T-cell (primary cell): ENCODE measurements at places on chromosomes 7 and 10. TPM values are rescaled to one million over a fixed set of nuclear protein-coding genes. Genes with fewer than 3 reads are reported as not detected.
A peak's percentile ranks its signal among the peaks of the same experiment; 100 is the strongest.

GRCh38 chr7:30887464-30887872 lies 24.2 kb upstream of the AQP1 start:
- no peak for DNase-seq

- DNase-seq: no peak
Observed at GRCh38 chr10:88181902-88182600, 318.6 kb downstream of the PTEN start.

DNA sequence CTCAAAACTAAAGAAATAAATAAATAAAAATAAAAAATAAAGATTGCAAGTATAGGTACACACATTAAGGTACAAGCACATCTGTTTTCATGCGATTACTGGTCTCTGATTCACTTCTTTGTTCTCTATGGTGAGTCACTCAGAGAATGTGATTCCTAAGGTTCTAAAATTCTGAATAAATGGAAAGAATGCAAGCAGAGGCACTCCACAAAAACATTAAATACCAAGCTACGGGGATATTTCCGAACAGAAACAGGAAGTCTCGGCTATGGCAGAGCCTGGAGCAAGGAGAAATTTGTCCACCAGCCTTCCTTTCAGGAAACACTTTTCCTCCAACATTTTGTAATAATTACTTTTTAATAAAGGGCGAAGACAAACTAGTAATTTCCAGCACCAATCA lies 1.4 kb downstream of the VOPP1 start:
- DNase-seq: no peak

- no peak for DNase-seq
Observed at GRCh38 chr7:36506130-36506798, 116.6 kb downstream of the ANLN start.

GRCh38 chr10:85224366-85224940 lies 896.1 kb downstream of the CCSER2 start:
- no peak for DNase-seq

GRCh38 chr10:16799621-16800020 lies 17.6 kb downstream of the RSU1 start:
- no peak for DNase-seq

DNA sequence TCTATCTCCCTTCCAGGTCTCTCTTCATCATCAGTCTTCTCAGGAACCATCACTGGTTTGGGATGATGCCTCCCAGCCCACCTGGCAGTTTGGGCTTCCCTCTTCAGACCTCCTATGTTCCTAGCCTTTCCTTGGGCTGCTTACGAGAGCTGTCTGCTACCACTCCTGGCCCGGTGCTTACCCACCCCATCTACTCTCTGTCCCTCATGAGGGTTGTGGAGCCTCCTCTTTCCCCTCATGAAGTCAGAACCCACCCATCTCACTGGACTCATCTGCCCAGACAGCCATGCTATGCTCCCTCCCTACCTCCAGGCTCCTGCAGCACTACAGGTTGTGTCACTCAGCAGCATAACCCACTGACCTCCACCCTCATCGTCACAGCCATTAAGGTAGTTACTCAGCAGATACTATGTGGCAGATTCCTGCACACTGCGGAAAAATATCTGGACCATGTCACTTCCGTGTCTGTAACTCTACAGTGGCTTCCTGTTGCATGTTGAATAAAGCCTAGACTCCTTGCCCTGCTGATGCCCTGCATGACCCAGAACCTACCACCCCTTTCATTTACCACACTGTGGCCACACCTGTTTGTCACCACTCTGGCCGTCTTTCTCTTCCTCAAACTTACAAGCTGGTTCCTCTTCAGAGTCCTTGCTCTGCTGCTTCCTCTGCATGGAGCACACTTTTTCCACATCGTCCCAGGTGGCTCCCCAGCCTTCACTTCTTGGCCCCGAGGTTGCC lies 2.0 kb downstream of the DBNL start:
- DNase-seq: no peak

- no peak for DNase-seq
Observed at GRCh38 chr7:129886167-129886817, 66.5 kb downstream of the UBE2H start.

DNA sequence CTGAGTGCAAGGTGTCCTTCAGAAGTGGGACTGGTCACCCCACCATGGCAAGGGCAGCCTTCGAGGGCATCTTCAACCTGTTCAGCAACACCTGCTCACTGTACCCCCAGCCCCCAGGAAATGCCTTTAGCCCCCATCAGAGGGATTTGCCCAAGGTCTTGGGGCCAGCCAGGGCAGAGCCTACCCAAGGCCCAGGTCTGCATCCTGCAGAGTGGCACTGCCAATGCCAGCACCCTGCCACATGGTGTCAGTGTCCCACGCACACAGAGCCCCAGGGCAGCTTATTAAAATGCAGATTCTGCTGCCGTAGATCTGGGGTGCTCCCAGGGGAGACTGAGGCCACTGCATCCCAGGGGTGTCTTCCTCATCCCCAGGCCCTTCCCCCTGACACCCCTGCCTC lies 106.2 kb upstream of the KCTD7 start:
- no peak for DNase-seq

DNA sequence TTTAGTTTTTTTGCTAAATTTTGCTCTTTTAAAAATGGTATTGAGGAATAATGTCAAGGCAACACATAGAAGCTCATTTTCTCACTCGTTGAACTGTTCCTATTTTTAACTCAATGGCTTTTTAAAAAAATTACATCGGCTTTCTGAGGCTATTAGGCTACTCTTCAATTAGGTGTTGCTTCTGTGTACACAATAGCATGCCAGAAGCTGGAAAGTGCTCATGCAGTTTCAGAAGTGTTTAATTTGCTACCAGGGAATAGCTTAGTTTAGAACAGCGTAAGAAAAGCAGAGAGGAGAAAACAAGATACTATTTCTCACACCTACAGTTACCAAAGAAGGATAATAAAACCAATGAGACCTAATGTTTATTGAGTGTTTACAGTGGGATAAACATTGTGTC lies 157.4 kb downstream of the NXPH1 start:
- no peak for DNase-seq

- no peak for DNase-seq
Observed at GRCh38 chr10:102311025-102311420, 65.7 kb downstream of the GBF1 start.

DNA sequence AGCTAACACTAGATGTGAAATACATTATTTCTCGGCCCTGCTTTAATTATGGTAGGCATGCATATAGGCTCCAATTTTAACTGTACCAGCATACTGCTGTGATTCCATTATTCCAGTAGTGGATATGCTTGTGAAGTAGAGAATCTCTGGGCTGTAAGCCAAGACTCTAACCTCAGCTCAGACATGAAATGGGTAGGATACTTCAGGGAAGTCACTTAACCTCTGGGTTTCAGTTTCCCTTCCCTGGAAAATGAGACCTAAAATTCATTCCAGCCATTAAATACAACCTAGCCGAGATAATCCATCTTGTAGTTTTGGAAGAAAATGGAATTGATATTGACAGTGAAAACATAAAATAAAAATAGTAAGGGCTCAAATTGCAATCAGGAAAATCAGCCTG lies 59.6 kb upstream of the TRIL start:
- no peak for DNase-seq

- DNase-seq: no peak
Observed at GRCh38 chr7:457814-458510, 61.7 kb downstream of the PDGFA start.

DNA sequence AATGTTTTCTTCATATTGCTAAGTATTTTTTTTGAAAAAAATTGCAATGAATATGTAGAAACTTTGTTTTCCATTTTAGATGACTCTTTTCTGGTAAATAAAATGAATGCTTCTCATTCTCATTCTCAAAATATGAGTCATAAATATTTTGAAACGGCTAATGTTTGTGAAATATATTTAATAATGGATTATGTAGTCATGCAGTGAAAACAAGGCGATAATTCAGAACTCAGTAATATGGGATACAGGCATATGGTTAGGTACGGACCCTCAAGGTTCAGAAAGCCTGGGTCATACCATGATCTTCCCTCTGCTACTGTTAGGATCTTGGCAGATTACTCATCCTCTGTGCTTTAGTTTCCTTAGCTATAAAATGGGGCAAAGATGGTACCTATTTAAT lies 46.2 kb upstream of the SLC39A12 start:
- DNase-seq: no peak

DNA sequence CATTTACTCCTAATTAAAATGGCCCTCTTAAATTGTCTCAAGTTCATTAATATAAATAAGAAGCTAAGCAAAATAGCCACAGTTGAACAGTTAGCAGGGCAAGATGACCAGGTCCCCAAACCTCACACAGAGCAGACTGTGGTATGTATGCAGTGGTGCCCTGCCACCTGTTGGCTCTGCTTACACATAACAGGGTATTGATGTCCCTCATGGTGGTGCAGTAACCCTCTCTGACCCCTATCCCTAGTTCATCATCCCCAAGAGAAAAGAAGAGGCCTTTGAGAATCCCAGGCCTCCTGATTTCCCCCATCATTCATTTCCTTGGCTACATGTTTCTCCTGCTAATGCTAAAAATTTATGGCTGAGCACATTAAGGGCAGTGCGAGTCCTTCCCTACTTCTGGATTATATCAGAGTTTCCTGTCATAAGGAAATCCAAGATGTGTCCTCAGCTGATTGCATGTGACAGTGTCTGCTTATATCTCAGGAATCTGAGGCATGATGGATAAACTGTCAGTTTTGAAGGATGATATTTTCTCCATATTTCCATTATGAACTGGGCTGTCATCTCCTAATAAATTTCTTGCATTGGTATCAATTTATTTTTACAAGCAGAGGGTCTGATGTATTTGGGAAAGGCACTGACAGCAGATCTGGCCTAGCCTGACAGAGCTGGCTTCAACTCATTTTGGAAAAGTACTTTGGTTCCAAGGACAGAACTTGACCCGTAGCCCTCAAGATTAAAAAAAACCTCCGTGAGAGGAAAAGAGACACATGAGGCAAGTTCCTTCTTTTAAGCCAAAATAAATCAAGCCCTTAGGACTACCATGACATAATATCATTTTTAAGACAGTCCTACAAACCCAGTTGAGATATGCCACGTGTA lies 880.6 kb downstream of the LRMDA start:
- no peak for DNase-seq

GRCh38 chr10:129790715-129791446 lies 173.2 kb downstream of the EBF3 start:
- no peak for DNase-seq

DNA sequence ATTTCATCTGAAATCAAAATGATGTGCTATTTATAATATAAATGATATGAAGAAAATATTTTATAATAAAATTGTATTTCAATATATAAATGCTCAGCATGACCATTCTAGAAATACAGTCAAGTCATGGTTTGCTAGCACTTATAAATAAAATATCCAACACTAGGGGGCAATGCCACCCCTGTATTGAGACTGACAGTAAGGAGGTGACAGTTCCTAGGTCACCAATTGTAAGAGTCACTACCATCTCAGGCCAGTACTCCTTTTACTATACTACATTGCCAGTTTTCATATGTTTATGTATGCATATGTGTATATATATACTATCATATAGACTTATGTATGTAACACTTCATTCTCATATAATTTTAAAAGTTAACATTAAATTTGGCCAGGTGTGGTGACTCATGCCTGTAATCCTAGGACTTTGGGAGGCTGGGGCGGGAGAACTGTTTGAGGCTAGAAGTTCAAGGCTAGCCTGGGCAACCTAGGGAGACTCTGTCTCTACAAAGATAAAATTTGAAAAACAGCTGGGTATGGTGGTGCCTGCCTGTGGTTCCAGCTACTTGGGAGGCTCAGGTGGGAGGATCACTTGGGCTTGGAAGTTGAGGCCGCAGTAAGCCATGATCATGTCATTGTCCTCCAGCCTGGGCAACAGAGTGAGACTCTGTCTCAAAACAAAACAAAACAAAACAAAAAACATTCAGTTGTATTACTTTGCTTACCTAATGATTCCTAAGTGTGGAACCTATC lies 2.4 kb upstream of the CNOT4 start:
- peak; percentile 22 for DNase-seq

DNA sequence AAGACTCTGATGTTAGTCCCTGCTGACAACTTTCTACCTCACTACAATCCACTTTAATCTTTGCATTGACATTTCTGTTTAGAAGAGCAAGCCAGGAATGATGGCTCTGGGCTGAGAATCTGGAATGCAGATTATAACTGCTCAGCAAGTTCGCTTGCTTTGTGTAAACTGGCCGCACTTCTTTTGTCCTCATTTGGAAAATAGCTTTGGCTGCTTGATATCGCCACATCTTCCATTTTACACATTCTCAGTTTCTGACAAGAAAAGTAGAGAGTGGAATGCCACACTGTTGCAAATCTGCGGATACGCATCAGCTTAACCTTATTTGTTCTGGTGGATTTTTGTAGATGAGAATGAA lies 429.8 kb downstream of the KCNMA1 start:
- DNase-seq: no peak

GRCh38 chr10:132176623-132177500 lies 9.9 kb upstream of the DPYSL4 start:
- no peak for DNase-seq

- no peak for DNase-seq
Observed at GRCh38 chr7:70178787-70179186, 580.5 kb downstream of the AUTS2 start.

GRCh38 chr7:17523813-17524739 lies 225.6 kb downstream of the AHR start:
- no peak for DNase-seq

GRCh38 chr7:147638566-147638965 lies 952.0 kb upstream of the C7orf33 start:
- DNase-seq: no peak

GRCh38 chr7:143380646-143381426 lies at the start of gene ZYX:
TSS of gene ZYX (plus strand) at chr7:143381345. CDS start at chr7:143381572, 227 bp downstream.
- DNase-seq: peak; percentile 77

DNA sequence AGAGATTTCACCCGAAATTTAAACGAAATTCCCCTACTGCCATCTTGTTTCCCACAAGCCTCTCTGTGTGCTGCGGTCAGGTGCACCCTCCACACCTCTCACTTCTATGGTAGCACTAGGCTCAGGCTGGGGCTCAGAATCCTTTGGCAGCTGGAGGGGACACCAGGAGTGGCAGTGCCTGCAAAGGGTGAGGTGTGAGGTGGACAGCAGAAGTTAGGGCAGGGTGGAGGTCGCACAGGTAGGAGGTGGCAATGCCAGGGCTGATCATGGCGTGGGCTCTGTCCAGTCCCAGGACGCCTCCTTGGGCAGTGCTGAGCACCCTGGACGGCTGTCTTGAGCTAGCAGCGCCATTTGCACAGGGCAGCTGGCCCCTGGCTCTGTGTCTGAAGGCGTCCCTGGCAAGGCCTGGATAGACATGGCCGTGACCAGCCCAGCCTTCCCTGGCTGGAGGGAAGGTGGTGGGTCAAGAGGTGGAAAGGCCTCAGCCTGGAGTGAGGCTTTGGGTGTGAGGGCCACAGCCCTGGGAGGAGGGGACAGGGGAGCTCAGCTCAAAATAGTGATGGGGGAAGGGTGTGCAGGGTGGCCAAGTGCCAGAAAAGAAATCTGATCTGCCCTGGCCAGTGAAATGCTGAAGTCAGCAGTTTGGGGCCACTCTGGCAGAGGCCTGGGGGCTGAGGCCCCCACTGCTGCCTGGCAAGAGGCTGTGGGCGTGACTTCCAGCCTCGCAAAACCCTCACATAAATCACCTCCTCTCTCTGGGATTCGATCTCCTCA lies 40.0 kb downstream of the ZCCHC24 start:
- no peak for DNase-seq

Gene TMEM178B
- total RNA-seq: 0.14 TPM

Gene ACTL6B
- not detected for total RNA-seq

Gene EGFR
- total RNA-seq: 0.79 TPM

Gene PAX4
- not detected for total RNA-seq

Gene TNRC18
- 59.8 TPM for total RNA-seq

Gene SPDYE2B
- not detected for total RNA-seq

Gene IL6
- total RNA-seq: not detected

Gene EVX1
- total RNA-seq: not detected

Gene WBP1L
- 38.5 TPM for total RNA-seq

Gene C1QL3
- total RNA-seq: not detected

Gene NPFFR1
- total RNA-seq: not detected
